ENCODE measurements at places on chromosomes 13 and 19.

DNA sequence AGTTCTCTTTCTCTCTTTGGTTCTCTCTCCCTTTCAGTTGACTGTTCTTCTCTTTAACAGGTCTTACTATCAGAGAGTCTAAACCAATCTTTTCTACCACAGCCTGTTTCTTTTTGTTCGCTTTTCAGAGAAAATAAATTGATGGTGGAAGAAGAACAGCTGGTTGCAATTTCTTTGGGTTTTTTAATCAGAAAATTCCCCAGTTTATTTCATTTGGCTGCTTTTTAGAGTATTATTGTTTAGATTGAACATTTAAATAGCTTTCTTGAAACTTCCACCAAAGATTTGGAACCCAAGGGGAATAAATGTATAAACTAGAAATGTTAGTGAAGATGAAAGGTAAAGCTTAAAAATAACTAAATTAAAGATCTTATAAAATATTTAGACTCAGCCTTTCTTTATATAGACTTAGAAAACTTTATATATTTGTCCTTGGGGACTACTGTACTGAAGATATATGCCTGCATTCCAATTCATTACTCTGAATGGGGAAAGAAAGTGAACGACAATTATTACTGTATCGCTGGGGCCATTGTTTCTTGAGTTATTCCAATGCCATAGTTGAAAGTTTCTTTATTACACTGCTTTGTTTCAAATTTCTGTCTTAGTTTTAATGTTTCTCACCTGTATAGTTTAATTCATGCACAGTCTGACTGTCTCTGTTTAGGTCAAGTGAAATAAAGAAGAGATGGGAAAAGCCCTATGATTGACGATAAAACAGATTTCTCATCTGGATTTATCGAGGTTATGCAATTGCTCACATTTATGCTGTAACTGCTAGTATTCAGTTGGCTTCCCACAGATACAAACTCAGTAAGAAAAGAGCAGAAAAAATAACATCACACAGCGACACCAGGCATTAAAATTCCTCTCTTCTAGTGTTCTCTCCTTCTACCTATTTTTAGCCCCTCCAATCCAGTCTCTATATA is 169.4 kb upstream of the CSNK1A1L start:
- no peak for DNase-seq

DNA sequence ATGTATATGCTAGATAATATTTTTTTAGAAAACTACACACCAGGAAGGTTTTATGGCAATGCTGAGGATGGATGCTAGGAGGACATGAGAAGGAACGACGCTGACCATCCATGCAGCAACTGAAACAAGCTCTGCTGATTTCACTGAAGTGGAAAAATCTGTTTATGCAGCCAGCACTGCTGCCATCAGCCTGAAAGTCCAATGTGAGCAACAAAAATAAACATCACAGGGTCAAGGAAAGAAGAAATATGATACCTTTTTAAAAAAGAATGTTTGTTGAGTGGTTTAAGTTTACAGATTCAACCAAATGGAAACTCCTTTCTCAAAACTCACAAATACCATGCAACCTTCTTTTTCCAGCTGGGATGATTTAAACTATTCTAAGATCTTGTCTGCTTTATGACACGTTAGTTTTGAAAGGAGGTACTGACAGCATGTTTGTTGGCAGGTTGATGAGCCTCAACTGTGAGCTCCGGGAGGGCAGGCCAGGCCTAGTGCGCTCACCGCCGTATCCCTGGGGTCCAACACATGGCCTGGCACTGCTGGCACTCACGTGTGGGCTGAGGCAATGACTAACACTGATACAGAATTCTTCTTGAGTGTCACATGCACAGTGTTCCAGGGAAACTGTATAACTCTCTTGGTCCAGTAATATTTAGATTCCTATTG is 46.8 kb downstream of the LATS2 start:
- no peak for DNase-seq

- DNase-seq, result no peak
Measured at GRCh38 chr13:21913010-21913409, 242.1 kb downstream of the FGF9 start.

GRCh38 chr13:70347947-70348620 is 239.8 kb upstream of the KLHL1 start:
- DNase-seq, result no peak

DNA sequence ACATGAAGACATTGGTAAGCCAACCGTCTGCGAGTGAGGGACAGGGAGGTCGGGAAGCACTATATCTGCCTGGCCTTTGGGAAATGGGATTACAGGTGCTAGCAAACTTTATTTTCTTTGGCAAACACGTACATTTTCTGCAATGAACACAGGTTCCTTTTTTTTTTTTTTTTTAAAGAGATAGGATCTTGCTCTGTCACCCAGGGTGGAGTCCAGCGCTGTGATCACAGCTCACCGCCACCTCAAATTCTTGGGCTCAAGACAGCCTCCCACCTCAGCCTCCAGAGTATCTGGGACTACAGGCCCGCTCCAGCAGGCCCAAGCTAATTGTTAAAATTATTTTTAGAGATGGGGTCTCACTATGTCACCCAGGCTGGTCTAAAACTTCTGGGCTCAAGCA is 24.2 kb downstream of the ELAVL1 start:
- no peak for DNase-seq

GRCh38 chr13:99977334-99977911 is 4.2 kb upstream of the ZIC2 start:
- no peak for DNase-seq

GRCh38 chr13:107079423-107080049 is 511.6 kb upstream of the ARGLU1 start:
- DNase-seq, result no peak

DNA sequence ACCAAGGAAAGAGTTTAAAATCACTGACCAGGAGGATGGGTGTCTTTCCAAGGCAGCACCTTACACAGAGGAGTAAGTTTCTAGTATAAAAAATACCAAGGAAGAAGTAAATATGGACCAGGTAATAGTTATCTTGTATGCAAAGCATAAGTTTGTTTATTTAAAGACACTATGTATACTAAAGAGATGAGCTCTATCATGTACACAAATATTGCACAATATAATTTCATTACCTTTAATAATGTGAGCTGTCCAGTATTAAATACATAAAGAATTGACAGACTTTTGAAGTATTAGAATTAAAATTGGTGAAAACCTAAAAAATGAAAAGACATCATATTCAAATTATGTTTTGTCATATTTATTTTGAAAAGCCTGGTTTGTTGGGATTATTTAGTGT is 322.0 kb upstream of the MIR17HG start:
- DNase-seq, result no peak

- DNase-seq, result no peak
Measured at GRCh38 chr13:110116072-110116487, 190.9 kb downstream of the COL4A1 start.

DNA sequence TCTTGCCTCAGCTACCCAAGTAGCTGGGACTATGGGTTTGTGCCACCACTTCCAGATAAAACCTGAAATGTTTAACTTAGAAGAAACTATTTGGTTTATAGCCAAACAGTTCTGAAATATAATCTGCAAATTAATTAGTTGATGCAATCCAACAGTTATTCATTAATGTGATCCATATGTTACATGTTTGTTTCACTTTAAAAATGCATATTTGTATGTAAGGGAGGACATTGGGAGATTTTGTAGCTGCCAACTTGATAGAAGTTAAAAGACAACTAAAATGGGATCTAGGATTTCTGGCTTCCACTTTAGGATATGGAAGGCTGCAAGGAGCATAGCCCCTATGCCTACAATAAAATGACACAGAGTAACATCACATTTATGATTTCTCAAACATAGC is 532.5 kb upstream of the SLC10A2 start:
- no peak for DNase-seq

- DNase-seq, result no peak
Measured at GRCh38 chr19:1355568-1356507, 27.9 kb upstream of the NDUFS7 start.

All from activated naive CD8-positive, alpha-beta T cell treated with anti-CD3 and anti-CD28 coated beads, Interleukin-2, amount 50 U/mL, for 16 hours (primary cell).